ENCODE measurements at places on chromosomes 3 and 15. TPM values are rescaled to one million over a fixed set of nuclear protein-coding genes. Genes with fewer than 3 reads are reported as not detected.
A peak's percentile ranks its signal among the peaks of the same experiment; 100 is the strongest.

GRCh38 chr3:37453393-37454389 lies 279.3 kb upstream of the LRRFIP2 start:
- no peak for DNase-seq

- DNase-seq: no peak
Observed at GRCh38 chr3:108328821-108329486, 32.6 kb downstream of the HHLA2 start.

- DNase-seq: no peak
Observed at GRCh38 chr15:98480844-98481243, 167.5 kb upstream of the IGF1R start.

DNA sequence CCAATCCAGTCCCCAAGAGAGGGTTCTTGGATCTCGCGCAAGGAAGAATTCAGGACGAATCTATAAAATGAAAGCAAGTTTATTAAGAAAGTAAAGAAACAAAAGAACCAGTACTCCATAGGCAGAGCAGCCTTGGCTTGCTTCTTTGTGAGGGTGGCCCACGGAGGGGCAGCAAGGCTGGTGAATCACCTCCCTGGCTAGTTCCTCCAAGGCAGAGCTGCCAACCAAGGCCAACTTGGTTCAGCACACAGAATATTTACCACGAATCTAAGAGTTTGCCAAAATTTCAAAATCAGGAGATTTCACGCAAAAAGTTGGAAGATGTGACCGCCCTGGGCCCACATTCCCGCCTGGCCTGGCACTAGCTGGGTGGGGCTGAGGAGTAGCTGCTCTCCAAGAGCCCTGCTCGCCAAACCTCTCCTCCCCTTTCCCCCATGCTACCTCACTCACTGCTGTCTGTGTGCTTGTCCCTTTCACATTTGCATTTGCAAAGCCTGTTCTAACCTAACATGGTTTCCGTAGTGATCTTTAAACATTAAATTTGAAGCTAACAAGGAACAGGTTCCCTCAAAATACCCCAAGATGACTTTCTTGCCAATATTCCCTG lies 26.2 kb upstream of the DCUN1D1 start:
- no peak for DNase-seq

DNA sequence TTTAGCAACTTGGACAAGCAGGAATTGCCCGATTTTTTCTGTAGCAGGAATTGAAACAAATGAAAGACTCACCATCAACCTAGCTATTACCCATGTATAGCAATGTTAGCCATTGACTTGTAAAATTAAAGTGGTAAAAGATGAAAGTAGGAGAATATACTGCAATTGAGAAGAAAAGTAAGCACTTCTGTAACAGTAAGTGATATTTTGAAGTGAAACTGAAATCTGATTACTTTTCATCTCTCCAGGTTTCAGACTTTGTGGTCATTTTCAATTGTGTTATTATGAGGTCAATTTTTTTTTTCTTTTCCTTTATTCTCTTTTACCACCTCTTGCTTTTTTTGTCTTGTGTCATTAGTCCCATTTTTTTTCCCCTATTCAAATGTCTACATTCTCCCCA lies 1078.2 kb downstream of the ZPLD1 start:
- DNase-seq: no peak

GRCh38 chr3:150080058-150080730 lies 109.5 kb upstream of the PFN2 start:
- DNase-seq: no peak

- peak; percentile 83 for DNase-seq
Observed at GRCh38 chr15:63509955-63510940, 5.9 kb downstream of the USP3 start.

- no peak for DNase-seq
Observed at GRCh38 chr15:90040618-90041017, 39.5 kb downstream of the ZNF710 start.

DNA sequence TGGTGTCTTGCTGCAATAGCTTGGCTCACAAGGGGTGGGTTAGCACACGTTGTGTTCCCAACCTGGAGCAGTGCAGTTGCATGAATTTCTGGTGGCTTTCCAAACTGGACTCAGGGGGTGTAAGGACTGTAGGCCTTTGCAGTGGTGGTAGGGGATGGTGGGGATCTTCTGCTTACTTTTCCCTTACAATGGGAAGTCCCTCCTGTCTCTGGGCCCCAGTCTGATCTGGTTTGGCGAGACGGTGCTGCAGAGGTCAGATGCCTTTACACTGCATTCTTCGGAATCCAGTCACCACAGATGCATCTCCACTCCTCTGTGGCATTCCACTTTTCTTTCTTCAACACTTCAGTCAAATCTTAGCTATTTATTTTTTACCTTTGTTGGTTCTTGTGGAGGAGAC lies 132.1 kb downstream of the DOCK3 start:
- DNase-seq: no peak

DNA sequence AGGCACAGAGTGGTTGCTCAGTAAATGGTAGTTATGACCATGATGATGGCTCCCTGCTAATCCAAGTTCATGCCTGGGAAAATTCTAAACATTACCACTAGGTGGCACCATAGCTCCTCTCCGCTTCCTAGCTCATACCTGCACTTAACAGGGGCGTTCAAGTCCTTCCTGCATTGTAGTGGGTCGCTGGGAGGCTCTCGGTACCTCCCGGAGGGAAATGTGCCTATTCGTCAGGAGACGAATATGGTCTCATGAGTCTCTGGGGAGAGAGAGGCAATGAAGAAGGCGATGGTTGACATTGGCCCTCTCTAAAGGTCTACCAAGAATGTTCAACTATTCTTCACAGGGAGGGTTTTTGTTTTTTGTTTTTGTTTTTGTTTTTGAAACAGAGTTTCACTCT lies 10.9 kb downstream of the MESP1 start:
- peak; percentile 71 for DNase-seq

DNA sequence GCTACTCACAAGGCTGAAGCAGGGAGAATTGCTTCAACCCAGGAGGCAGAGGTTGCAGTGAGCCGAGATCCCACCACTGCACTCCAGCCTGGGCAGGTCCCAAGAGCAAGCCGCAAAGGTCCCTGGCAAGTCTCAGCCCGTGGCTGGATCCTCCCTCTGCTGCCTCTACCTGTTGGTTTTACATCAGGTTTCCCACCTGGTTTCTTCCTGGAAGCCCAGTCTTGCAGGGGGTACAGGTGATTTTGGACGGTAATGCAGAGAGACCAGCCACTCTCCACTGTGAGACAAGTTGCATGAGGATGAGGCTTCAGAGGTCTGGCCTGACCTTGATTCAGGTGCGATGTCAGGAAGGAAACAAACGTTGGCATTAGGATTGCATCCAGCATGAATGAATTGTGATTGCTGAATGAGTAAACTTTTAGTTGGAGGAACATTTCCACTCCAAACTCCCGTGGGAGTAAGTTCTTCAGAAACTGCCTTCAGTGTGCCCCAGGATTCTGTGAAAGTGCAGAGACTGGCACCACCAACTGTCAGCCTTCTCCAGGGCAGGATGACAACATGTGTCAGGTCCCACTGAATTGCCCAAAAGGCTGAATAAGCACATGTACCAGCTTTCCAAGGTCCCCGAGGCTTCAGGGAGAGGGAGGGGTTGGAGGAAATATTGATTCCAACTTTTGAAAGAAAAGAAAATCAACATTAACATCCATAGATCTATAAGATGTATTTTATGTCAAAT lies 189.4 kb downstream of the TJP1 start:
- DNase-seq: no peak

DNA sequence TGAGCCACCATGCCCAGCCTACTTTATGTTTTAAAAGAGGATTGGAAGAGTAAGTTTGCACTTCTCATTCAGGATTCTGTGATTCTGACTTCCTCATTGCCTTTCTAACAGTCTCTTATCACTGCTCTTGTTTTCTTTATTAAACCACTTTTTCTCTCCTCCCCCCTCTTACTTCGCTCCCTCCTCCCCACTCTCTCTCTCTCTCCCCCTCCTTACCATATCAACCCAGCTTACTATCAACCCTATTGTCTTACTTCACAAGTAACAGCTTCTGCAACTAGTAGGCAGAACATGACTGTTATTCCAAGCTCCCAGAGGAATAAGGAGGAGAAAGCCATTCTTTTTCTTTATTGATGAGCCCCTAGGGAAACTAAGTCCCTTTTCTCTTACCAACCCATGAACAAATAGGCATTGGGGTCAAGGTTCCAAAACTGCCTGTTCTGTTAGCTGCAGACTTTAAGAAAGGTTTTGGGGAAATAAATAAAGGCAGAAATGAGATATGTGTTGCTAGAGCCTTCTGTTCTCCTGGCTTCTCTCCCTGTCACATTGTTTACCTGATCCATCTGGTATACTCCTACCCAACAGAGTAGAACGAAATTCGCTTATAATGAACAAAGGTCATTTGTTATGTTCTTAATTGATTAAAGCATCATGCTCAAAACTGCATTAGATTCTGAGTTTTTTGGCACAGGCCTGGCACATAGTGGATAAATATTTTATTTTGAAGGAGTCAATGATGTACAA lies 56.4 kb upstream of the RASGRP1 start:
- DNase-seq: no peak

The OR5K2 gene
- not detected for total RNA-seq

The ATP10A gene
- total RNA-seq: 12.8 TPM

The IL5RA gene
- not detected for total RNA-seq

The BTLA gene
- total RNA-seq: not detected
